ENCODE measurements at places on chromosomes 3 and 15.

DNA sequence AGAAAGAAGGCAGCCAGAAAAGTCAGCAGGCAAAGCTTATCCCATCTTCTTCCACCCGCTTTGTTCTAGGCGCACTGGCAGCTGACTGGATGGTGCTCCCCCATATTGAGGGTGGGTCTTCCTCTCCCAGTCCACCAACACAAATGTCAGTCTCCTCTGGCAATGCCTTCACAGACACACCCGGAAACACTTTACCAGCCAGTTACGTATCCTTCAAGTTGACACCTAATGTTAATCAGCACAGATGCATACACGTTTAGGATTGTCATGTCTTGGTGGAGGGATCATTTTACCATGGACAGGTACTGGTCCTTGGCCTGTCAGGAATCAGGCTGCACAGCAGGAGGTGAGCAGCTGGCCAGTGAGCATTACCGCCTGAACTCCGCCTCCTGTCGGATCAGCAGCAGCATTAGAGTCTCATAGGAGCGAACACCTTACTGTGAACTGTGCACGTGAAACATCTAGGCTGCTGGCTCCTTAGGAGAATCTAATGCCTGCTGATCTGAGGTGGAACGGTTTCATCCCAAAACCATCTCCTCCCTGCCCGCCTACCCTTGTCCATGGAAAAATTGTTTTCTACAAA, 59.1 kb upstream of the PYDC2 start:
- no peak for DNase-seq

GRCh38 chr3:178707311-178708031, 171.2 kb downstream of the KCNMB2 start:
- DNase-seq = no peak

- DNase-seq = no peak
These were observed 257.8 kb downstream of the CD47 start for GRCh38 chr3:107833043-107833442.

DNA sequence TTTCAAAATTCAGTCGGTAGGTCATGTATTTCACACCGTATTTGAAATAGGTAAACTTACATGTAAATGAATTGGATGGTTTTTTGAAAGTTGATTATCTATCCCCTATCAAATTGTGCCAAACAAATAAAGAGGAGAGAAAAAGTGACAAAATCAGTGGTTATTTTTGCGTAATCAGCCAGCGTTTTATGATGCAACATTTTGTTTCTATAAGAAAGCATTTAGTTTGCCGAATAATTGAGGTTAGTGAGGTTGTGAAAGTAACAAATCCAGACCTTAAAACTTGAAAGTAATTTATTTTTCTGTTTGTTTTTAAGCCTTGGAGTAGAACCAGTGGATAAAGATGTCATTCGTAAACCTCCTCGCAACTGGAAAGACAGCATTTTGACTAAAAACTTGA, 29.3 kb downstream of the ASTE1 start:
- DNase-seq = no peak

GRCh38 chr3:20873235-20873634, 687.2 kb upstream of the SGO1 start:
- no peak for DNase-seq

GRCh38 chr3:186882881-186883685, 40.6 kb downstream of the ADIPOQ start:
- DNase-seq = no peak

DNA sequence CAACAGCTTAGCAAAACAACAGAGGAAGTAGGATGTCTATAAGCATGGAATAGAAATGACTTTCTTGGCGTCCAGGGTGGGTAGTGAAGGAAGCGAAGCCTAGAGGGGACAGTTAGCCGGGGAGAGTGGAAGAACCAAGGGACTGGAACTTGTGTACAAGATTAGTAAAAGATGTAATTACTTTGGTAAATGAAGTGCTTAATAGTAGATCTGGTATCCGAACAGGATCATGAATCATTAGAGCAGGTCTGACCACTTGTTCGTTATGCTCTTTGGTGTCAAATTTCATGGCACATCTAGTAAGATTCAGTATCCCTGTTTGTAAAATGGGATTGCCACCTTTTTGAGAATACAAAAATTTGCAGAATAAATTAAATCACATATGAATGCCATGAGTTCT, 112.5 kb upstream of the MLF1 start:
- no peak for DNase-seq

DNA sequence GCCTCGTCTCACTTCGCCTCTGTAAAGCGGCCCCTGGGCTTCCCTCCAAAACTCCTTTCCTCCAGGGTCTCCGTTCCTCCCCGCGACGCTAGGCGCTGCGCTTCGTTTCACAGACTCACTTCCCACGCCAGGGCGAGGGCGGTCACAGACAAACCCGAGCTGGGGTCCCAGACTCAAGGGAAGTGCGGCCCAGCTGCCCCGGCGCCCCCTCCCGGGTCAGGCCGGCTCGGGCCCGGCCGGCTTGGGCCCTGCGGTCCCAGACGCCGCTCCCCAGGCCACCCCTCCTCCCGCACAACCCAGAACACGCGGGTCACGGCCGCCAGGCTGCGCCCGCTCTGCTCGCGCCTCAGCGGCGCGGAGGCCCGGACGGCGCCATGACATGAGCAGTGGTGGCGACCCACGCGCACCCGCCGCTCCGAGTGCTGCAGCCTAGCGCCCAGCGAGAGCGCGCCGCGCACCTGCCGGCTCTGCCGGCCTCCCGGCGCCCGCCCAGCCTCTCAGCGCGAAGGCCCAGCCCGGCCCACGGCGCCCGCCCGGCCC, 547 bp downstream of the NUP210 start:
- DNase-seq = peak; percentile 77

GRCh38 chr3:138761002-138761401, 73.7 kb downstream of the PIK3CB start:
- DNase-seq = no peak

- DNase-seq = no peak
These were observed 102.6 kb downstream of the STAC start for GRCh38 chr3:36482880-36483279.

GRCh38 chr15:41558400-41559238, at the start of gene TYRO3:
Gene TYRO3 (plus strand): TSS chr15:41559212. CDS start chr15:41559258, 46 bp downstream.
- DNase-seq = peak; percentile 86

GRCh38 chr15:58513008-58513407, 81.2 kb downstream of the LIPC start:
- no peak for DNase-seq

- DNase-seq = no peak
These were observed 6.3 kb upstream of the SMAD3 start for GRCh38 chr15:67059127-67059553.

DNA sequence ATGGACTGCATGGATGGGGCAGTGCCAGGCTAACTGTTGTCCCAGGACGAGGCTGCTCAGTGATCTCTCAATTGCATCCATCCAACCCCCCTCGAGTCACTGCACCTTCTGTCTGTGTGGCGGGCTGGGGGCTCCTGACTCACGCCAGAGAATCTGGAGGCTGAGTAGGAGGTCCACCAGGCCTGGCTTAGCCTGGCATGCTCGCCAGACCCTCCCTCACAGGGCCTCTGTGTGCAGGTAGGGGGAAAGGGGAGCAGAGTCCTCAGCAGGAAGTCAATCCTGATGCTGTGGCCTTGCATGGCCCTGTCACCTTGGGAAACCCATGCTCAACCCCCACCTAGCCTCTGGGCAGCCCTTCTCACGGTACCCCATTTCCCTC, 140.6 kb downstream of the NUP210 start:
- DNase-seq = no peak

DNA sequence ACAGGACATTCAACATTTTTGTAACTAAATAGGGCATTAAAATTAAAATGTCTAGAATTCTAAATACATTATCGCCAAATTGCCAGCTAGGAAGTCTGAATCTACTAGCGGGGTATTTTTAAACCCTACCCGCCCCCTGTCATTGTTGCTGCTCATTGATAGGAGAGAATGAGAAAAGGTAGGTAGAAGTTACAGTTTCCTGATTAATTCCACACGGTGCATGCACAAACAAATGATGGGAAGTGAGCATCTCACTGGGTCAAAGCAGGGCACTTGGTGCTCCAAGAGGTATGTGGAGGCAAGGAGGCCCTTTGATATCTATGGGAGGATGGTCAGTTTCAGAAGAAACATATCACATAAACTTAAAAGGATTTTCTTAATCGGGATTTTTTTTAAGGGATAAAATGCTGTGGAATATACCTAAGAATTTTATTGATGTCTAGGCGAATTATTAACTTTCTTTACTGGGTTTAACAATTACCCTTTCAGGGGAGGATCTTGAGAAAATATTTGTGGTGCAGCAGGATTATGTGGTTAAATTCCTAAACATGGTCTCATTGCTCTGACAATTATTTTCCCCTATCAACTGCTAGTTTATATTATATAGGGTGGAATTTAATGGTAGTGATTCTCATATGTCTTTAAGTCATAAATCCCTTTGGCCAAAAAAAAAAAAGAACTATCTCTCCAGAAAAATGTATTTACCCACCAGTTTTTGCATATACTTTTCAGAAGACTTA, 236.0 kb upstream of the GOLGA6L4 start:
- no peak for DNase-seq

GRCh38 chr3:150761831-150762661, 923 bp downstream of the SIAH2 start:
- DNase-seq = peak; percentile 79

GRCh38 chr15:22806664-22807063, 20.2 kb downstream of the NIPA1 start:
- DNase-seq = no peak

GRCh38 chr15:84814916-84815315, 2.2 kb upstream of the ALPK3 start:
- no peak for DNase-seq

DNA sequence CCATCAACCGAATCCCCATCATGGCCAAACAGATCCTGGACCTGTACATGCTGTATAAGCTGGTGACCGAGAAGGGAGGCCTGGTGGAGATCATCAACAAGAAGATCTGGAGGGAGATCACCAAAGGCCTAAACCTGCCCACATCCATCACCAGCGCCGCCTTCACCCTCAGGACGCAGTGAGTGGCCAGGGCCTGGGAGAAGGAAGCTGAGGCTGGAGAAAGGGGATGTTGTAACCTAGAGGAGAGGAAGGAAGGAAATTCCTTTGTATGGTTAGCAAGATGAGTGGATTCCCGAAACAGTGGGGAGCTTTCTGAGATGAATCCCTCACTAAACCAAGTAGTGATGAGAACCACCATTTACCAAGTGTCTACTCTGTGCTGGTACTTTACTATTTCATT, 25.8 kb upstream of the CLK3 start:
- DNase-seq = no peak

GRCh38 chr15:87522997-87523396, 733.5 kb downstream of the NTRK3 start:
- no peak for DNase-seq

- DNase-seq = no peak
These were observed 1043.6 kb downstream of the TUSC7 start for GRCh38 chr3:117752984-117753717.

GRCh38 chr3:189139611-189139940, 32.2 kb upstream of the TPRG1 start:
- DNase-seq = no peak

DNA sequence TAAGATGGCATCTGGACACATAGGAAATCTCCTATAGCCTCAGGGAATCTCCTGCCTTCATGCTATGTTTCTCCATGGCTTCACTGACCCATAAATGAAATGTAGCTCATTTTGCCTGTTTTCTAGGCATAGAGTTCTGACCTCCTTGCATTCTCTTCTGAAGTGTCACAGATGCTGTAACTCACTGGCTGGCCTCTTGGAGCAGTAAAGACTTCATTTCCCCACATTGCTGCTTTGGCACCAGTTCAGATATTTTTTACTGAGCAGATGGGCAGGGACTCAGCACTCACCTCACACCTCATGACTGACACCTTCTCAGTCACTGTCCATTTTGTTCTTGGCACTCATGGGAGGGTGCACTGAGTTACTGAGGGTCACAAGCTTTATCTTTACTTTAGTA, 286.7 kb upstream of the TGFBR2 start:
- DNase-seq = peak; percentile 54

- no peak for DNase-seq
These were observed 26.5 kb upstream of the CP start for GRCh38 chr3:149247929-149248691.

- no peak for DNase-seq
These were observed 319.2 kb downstream of the SLC9A9 start for GRCh38 chr3:143529018-143529478.

GRCh38 chr3:16378920-16379319, 113.9 kb downstream of the OXNAD1 start:
- DNase-seq = no peak

GRCh38 chr3:123871946-123872345, 12.2 kb downstream of the MYLK start:
- DNase-seq = peak; percentile 44

GRCh38 chr15:65331811-65332210, 27.3 kb downstream of the RNU5B-1 start:
- DNase-seq = no peak

GRCh38 chr3:189349772-189350171, 178.0 kb downstream of the TPRG1 start:
- no peak for DNase-seq

- peak; percentile 37 for DNase-seq
These were observed 38.3 kb downstream of the SCAPER start for GRCh38 chr15:76866716-76867321.

GRCh38 chr3:9022305-9023225, 59.3 kb upstream of the RAD18 start:
- no peak for DNase-seq

- DNase-seq = no peak
These were observed 95.8 kb upstream of the TNFAIP8L3 start for GRCh38 chr15:51190424-51191068.

DNA sequence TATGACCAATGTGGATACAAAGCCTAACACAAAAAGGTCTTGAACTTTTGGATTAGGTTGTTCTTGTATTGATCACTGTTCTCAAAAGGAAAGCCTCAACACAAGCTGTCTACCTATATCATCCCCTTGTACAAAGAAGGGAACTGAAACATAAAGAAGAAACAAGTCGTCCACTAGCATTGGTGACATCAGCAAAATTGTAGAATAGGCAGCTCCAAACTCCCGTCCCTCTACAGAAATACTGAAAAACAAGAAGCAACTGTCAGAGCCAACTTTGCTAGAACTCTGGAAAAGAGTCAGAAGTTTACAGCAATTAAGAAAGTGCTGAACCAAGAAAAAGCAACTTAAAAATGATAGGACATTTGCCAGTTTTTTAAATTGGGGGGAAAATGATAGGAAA, 7.5 kb upstream of the NR1I2 start:
- DNase-seq = no peak

DNA sequence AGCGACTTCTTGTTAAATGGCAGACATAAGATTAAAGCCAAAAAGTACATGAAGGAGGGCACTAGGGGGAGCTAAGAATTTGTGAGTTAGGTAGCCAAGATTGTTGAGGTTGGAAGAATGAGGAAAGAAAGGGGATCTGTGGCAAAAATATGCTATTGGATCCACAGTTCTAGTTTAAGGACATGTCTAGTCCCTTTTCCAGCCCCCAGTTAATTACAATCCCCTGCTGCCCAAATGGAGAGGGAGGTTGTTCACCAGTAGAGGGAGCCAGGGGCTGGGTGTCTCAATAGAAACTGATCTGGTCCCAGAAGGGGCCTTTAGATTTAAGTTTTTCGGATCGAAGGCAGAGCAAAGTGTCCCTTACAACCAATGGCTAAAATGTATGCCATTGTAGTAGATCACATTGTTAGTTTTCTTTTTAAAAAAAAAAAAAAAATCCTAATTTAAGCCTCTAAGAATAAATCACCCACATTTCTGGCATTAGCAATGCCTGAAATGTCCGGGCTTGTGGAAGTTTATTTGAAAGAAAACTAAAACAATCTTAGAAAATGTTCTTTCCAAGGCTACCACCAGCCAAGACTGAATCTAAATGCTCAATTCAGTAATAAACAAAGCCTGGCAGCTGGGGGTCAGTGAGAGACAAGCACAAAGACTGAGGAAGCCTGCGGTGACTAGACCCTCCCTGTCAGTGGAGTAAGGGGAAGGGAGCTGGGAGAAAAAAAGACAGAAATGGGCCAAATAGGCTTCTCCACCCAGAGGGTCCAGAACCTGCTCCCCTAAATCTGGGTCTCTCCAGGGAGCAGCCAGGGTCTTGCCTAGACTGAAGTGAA, 7.1 kb downstream of the COL8A1 start:
- DNase-seq = peak; percentile 59

All from neural progenitor cell (in vitro differentiated cells).